Neural crest cell (in vitro differentiated cells): ENCODE measurements at places on chromosomes 7 and 10.

GRCh38 chr10:50231515-50232260, 19.6 kb downstream of the ASAH2 start:
- H3K36me3 ChIP-seq: no peaks in the 10 kb centered on the region
- no peak overlapping the region for H3K27ac ChIP-seq
- peaks cover 64% of the 10 kb centered on the region for H3K27me3 ChIP-seq
- DNase-seq: no peak
- peaks cover 3% of the 10 kb centered on the region for H3K4me1 ChIP-seq

- no peak for DNase-seq
- peaks cover 9% of the 10 kb centered on the region for H3K27me3 ChIP-seq
- H3K4me3 ChIP-seq: no peak overlapping the region
- H3K4me1 ChIP-seq: peaks cover 27% of the 10 kb centered on the region
- H3K36me3 ChIP-seq: no peaks in the 10 kb centered on the region
- H3K27ac ChIP-seq: no peak overlapping the region
Observed at GRCh38 chr10:127523476-127523875, 25.6 kb upstream of the NPS start.

DNA sequence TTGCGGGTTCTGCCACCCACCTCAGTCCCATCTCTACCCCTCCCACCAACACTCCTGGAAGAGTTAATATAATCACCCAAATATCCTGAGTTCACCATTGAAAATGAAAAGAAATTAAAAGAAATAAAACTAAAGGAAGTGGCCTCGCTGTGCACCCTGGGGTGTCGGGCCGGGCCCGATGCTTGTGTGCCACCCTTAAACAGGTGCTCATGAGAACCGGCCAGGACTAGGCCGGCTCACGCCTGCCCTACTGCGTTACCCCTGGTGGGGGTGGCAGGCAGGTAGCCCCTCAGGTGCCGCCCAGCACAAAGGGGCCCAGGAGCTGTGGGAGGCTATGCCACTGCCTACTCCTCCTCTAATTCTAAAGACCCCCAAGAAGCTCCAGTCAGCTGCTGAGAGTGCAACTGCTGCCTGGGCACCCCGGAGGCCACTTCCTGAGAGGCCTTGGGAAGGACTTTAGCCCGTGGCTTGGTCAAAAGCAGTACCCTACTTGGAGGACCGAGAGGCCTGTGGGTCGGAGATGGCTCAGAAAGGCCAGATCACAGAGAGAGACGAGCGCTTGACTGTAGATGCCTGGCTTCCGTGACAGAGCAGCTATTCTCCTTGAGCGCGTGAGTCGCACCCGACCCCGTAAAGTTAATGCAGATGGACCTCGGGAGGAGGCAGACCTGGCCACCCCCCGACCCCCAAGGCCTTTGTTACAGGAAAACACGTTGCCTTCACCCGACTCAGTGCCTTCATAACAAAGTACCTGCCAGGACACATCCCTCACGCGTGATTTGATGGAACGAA, 51.0 kb upstream of the PPP2R2D start:
- DNase-seq: no peak
- peaks cover 4% of the 10 kb centered on the region for H3K4me1 ChIP-seq
- no peaks in the 10 kb centered on the region for H3K36me3 ChIP-seq
- H3K27ac ChIP-seq: no peak overlapping the region
- peaks cover 15% of the 10 kb centered on the region for H3K27me3 ChIP-seq

DNA sequence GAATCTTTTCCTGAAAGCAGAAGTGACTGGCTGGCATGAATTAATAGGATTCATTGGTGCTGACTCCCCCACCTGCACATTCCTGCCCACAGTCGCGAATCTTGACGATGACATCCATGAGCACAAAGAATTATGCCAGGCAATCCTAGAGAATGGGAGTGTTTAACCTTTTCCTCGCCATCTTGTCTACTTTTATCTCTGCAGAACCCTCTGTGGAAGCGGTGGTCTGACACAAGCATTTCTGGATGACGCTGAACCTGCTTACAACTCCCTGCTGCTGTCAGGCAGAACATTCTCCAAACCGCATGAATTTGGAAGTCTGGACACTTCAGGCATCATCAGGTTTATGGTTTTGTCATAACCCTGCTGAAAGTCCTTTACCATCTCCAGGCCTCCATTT, 36.5 kb downstream of the KLF6 start:
- H3K36me3 ChIP-seq: peaks cover 3% of the 10 kb centered on the region
- H3K4me1 ChIP-seq: peaks cover 36% of the 10 kb centered on the region
- no peaks in the 10 kb centered on the region for H3K27me3 ChIP-seq
- H3K27ac ChIP-seq: no peak overlapping the region
- no peak overlapping the region for H3K4me3 ChIP-seq

GRCh38 chr7:71538210-71538609, 406.3 kb downstream of the GALNT17 start:
- no peaks in the 10 kb centered on the region for H3K27me3 ChIP-seq
- peaks cover 2% of the 10 kb centered on the region for H3K36me3 ChIP-seq
- H3K4me1 ChIP-seq: peaks cover 16% of the 10 kb centered on the region
- DNase-seq: no peak

- DNase-seq: no peak
- no peak overlapping the region for H3K4me3 ChIP-seq
- H3K36me3 ChIP-seq: no peaks in the 10 kb centered on the region
- peak overlapping the region; percentile 37 for H3K27ac ChIP-seq
Observed at GRCh38 chr7:139452958-139453672, 30.4 kb downstream of the KLRG2 start.

DNA sequence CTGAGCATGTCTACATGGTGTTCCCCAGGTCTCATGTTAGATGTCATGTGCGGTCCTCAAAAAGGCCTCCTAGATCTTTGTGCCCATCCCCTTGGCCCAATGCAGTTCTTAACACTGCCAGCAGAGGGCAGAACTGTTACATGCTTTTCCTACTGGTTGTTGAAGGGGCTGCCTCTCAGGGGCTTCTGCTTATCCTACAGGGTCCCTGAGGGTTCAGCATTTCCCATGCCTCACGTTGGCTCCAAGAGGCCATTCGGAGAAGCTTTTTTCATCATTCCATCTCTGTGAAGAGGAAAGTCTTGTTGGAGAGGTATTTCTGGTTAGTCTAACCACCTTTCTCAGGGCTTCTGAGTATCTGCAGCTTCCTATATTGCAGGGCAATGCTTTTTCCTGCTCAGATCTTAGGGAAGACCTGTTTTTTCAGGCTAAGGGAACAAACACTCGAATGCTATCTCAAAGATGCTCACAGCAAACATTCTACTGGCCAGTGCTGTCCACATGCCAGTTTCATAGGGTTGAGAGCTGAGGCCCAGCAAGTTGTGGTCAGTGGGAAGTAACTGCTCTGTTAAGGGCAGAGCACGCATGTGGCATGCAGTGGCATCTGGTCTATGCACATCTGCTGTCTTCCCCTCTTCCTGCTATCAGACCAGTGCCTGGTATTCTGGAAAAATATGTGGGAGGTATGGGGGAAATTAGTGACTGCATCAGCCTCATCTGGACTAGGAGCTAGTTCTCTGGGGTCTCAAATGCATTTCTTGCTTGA, 31.5 kb downstream of the MBL2 start:
- no peaks in the 10 kb centered on the region for H3K27me3 ChIP-seq
- H3K4me3 ChIP-seq: no peak overlapping the region
- H3K36me3 ChIP-seq: no peaks in the 10 kb centered on the region
- H3K27ac ChIP-seq: no peak overlapping the region
- H3K4me1 ChIP-seq: peaks cover 5% of the 10 kb centered on the region

GRCh38 chr10:129516846-129517679, 50.0 kb downstream of the MGMT start:
- no peak for DNase-seq
- no peaks in the 10 kb centered on the region for H3K36me3 ChIP-seq
- H3K27me3 ChIP-seq: no peaks in the 10 kb centered on the region
- no peak overlapping the region for H3K4me3 ChIP-seq
- no peaks in the 10 kb centered on the region for H3K4me1 ChIP-seq
- H3K27ac ChIP-seq: no peak overlapping the region

GRCh38 chr10:88110355-88110754, 246.9 kb downstream of the PTEN start:
- no peaks in the 10 kb centered on the region for H3K36me3 ChIP-seq
- no peaks in the 10 kb centered on the region for H3K27me3 ChIP-seq
